Naive thymus-derived CD4-positive, alpha-beta T cell (primary cell): ENCODE measurements at places on chromosomes 5 and 9. TPM values are rescaled to one million over a fixed set of nuclear protein-coding genes. Genes with fewer than 3 reads are reported as not detected.

DNA sequence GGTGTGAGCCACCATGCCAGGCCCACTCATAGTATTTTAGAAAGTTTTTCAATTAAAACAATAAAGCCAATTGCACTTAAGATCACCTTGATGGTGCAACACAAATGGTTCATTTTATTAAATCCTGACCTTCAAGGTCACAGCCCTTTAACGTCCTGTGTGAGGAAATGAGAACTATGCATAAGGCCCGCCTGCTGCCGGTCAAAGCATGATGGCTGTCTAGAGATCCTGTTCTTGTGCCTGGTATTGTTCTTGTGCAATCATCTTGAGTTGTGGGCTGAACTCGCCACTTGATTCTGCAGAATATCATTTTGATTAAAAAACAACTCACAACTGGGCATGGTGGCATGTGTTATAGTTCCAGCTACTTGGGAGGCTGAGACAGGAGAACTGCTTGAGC is 43.6 kb upstream of the FBXW11 start:
- H3K27ac ChIP-seq = no peak overlapping the region
- H3K27me3 ChIP-seq = no peaks in the 10 kb centered on the region
- DNase-seq = no peak
- no peaks in the 10 kb centered on the region for H3K4me1 ChIP-seq
- H3K4me3 ChIP-seq = no peak overlapping the region
- peaks cover 64% of the 10 kb centered on the region for H3K36me3 ChIP-seq

DNA sequence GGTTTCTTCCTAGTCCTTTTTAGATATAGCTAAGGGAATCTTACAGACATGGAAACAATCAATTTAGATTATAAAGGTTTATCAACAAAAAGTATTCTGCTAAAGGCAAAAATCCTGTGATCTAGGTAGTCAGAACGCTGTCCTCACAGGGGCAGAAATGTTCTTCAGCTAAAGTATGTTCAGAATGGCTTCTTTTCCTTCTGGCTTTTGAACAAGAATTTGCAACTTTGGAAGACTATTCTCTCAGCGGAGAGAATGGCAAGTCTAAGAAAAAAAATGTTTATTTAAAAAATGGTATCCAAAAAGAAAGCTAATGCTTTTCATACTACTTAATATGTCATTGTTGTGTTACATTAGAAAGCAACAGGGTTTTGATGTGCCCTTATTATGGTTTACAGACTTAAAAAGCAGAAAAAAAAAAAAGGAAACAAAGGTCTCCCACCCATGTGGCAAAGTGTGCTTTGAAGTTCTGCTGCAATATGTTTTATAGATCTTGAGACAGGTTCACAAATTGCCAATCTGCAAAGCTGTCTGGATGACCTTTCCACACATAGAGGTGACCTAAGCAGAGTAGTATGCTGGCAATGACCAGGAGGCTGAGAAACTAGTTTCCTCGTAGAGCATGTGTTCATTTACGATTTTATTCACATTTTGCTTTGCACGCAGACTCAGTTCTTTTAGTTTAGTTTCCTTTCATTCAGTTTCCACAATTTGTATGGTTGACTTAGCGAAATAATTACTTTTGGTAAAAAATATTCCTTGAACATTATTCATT is 45.1 kb upstream of the PJA2 start:
- no peaks in the 10 kb centered on the region for H3K36me3 ChIP-seq
- H3K4me3 ChIP-seq = no peak overlapping the region
- DNase-seq = no peak
- H3K27ac ChIP-seq = no peak overlapping the region

- no peak for DNase-seq
- H3K27me3 ChIP-seq = no peaks in the 10 kb centered on the region
- H3K4me3 ChIP-seq = no peak overlapping the region
- H3K36me3 ChIP-seq = no peaks in the 10 kb centered on the region
- no peaks in the 10 kb centered on the region for H3K4me1 ChIP-seq
These were observed 64.5 kb downstream of the ENTREP1 start for GRCh38 chr9:69389437-69389995.

- no peak overlapping the region for H3K27ac ChIP-seq
- H3K4me3 ChIP-seq = no peak overlapping the region
- H3K27me3 ChIP-seq = no peaks in the 10 kb centered on the region
- H3K4me1 ChIP-seq = no peaks in the 10 kb centered on the region
- no peaks in the 10 kb centered on the region for H3K36me3 ChIP-seq
These were observed 40.0 kb upstream of the PDZD2 start for GRCh38 chr5:31598640-31599611.

- H3K27me3 ChIP-seq = no peaks in the 10 kb centered on the region
- no peak overlapping the region for H3K4me3 ChIP-seq
- no peak overlapping the region for H3K27ac ChIP-seq
- no peaks in the 10 kb centered on the region for H3K4me1 ChIP-seq
- H3K36me3 ChIP-seq = no peaks in the 10 kb centered on the region
These were observed 11.3 kb downstream of the C9 start for GRCh38 chr5:39352951-39353350.

- H3K27me3 ChIP-seq = no peaks in the 10 kb centered on the region
- H3K4me1 ChIP-seq = no peaks in the 10 kb centered on the region
- H3K27ac ChIP-seq = no peak overlapping the region
- no peak overlapping the region for H3K4me3 ChIP-seq
- H3K36me3 ChIP-seq = no peaks in the 10 kb centered on the region
These were observed 183.3 kb downstream of the SH3GL2 start for GRCh38 chr9:17761984-17762676.

DNA sequence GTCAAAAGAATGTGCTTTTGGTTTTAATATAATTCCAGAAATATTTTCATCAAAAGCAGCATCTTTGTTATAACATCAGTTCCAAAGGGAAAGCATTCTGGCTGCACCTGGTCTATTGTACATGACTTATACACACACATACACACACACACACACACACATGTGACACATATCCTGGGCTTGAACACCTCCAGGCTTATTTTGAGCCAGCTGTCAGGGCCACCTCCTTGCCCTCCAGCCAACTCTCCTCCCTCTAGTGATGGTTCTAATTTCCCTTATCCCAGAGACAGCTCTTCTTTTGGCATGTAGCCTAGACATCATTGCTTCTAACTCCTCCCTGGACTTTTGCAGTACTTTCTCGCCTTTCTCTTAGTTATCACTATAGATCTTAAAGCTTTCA is 115.0 kb downstream of the PIK3R1 start:
- DNase-seq = no peak
- H3K27me3 ChIP-seq = no peaks in the 10 kb centered on the region
- H3K4me1 ChIP-seq = no peaks in the 10 kb centered on the region
- no peak overlapping the region for H3K27ac ChIP-seq
- H3K36me3 ChIP-seq = no peaks in the 10 kb centered on the region

DNA sequence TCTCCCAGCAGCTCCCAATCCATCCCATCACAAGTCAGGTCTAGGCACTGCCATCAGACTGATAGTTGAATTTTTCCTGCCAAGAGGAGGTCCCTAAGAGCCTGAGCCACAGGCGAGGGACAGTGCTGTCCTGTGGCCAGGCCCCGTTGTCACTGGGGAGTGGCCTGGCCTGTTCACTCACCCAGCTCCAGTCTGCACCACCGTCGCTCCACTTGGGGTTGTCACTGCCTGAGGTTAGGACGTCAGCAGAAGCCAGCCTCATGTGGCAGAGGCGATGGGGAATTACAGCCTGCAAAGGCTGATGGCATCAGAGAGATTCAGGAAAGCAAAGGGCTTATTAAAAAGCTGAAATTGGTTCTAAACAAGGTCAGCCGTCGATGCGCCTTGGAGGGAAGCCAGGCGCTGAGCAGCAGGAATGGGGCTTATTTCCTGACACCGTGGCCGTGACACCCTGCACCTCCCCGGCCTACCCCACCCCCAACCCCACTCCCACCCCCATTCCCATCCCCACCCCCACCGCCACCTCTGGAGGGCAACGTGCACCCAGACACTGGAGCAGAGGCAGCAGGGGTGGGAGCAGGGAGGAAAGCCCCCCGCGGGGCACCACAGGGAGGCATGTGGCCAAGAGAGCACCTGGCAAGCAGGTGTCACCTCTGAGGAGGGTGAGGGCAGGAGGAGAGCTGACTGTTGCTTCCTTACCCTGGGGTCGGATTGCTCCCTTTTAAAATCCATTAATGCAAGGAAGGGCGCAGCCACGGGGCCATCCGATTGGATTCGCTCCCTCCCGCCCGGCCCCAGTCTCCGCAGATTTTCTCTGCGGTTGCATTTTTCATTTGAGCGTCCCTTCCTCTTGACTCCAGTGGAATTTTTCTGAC is 3.1 kb upstream of the DBH start:
- no peak overlapping the region for H3K27ac ChIP-seq
- no peak overlapping the region for H3K4me3 ChIP-seq
- no peaks in the 10 kb centered on the region for H3K4me1 ChIP-seq
- H3K27me3 ChIP-seq = no peaks in the 10 kb centered on the region
- DNase-seq = no peak

- no peak overlapping the region for H3K27ac ChIP-seq
- no peak for DNase-seq
- no peaks in the 10 kb centered on the region for H3K4me1 ChIP-seq
- no peak overlapping the region for H3K4me3 ChIP-seq
These were observed 4.6 kb upstream of the PHYHD1 start for GRCh38 chr9:128916204-128916603.

DNA sequence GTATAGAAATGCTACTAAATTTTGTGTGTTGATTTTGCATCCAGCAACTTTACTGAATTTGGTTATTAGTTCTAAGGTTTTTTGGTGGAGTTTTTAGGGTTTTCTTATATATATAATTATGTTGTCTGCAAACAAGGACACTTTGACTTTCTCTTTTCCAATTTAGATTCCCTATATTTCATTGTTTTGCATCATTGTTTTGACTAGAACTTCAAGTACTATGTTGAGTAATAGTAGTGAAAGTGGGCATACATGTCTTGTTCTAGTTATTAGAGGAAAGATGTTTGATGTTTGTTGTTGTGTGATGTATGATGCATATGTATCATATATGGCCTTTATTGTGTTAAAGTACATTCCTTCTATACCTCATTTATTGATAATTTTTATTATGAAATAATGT is 362.3 kb upstream of the PRR16 start:
- H3K27me3 ChIP-seq = no peaks in the 10 kb centered on the region
- no peaks in the 10 kb centered on the region for H3K36me3 ChIP-seq
- no peak overlapping the region for H3K4me3 ChIP-seq
- H3K4me1 ChIP-seq = no peaks in the 10 kb centered on the region
- no peak overlapping the region for H3K27ac ChIP-seq

- no peak for DNase-seq
- H3K4me1 ChIP-seq = no peaks in the 10 kb centered on the region
- H3K27me3 ChIP-seq = no peaks in the 10 kb centered on the region
- H3K27ac ChIP-seq = no peak overlapping the region
- H3K4me3 ChIP-seq = no peak overlapping the region
These were observed 33.9 kb downstream of the UNC13B start for GRCh38 chr9:35195683-35196082.

GRCh38 chr9:131971482-131972074 is 108.1 kb downstream of the MED27 start:
- H3K36me3 ChIP-seq = no peaks in the 10 kb centered on the region
- no peak overlapping the region for H3K27ac ChIP-seq
- H3K27me3 ChIP-seq = no peaks in the 10 kb centered on the region
- H3K4me1 ChIP-seq = no peaks in the 10 kb centered on the region
- no peak overlapping the region for H3K4me3 ChIP-seq

DNA sequence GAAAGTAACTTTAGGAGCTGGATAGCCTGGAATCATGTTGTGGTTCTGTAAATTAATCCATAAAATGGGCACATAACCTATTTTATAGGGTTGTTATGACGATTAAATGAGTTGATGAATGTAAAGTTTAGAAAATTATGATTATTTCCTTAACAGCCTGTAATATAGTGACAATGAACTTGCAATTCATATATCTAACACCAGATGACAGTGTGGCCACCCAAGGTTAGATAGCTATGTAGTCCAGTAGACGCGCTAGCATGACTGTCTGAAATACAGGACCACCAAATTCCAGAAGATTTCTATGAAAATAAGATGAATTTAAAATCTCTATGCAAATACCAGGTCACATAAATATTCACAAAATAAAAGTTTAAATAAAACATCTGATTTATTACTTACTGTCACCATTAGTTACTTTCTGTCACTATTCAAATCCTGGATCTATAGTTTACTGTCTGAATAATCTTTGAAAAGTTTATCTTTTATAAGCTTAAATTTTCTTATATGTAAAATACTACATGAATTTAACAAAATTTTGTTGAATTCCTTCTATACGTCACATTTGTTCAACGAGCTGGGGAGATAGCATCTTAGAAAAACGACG is 26.1 kb upstream of the MACIR start:
- DNase-seq = peak; percentile 14
- no peaks in the 10 kb centered on the region for H3K4me1 ChIP-seq
- no peak overlapping the region for H3K27ac ChIP-seq
- no peaks in the 10 kb centered on the region for H3K36me3 ChIP-seq
- no peak overlapping the region for H3K4me3 ChIP-seq

GRCh38 chr9:99140685-99141314 is 35.9 kb downstream of the TGFBR1 start:
- no peaks in the 10 kb centered on the region for H3K27me3 ChIP-seq
- DNase-seq = peak; percentile 50
- peaks cover 10% of the 10 kb centered on the region for H3K4me1 ChIP-seq
- peaks cover 22% of the 10 kb centered on the region for H3K36me3 ChIP-seq

- no peaks in the 10 kb centered on the region for H3K27me3 ChIP-seq
- DNase-seq = no peak
- H3K36me3 ChIP-seq = no peaks in the 10 kb centered on the region
These were observed 430.3 kb upstream of the ZNF462 start for GRCh38 chr9:106432631-106433030.

DNA sequence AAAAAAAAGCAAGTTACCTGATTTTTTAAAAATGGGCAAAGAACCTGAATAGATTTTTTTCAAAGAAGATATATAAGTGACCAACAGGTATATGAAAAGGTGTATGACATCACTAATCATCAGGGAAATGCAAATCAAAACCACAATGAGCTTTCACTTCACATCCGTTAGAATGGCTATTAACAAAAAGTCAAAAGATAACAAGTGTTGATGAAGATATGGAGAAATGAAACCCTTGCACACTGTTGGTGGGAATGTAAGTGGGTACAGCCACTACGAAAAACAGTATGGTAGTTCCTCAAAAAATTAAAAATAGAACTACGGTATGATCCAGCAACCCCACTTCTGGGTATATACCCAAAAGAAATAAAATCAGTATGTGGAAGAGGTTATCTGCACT is 134.8 kb downstream of the UGCG start:
- H3K4me3 ChIP-seq = no peak overlapping the region
- H3K36me3 ChIP-seq = no peaks in the 10 kb centered on the region
- H3K27me3 ChIP-seq = no peaks in the 10 kb centered on the region
- H3K27ac ChIP-seq = no peak overlapping the region
- peaks cover 13% of the 10 kb centered on the region for H3K4me1 ChIP-seq

GRCh38 chr9:84744195-84744594 is 74.7 kb downstream of the NTRK2 start:
- H3K27ac ChIP-seq = no peak overlapping the region
- no peaks in the 10 kb centered on the region for H3K27me3 ChIP-seq
- no peak overlapping the region for H3K4me3 ChIP-seq
- H3K36me3 ChIP-seq = no peaks in the 10 kb centered on the region

DNA sequence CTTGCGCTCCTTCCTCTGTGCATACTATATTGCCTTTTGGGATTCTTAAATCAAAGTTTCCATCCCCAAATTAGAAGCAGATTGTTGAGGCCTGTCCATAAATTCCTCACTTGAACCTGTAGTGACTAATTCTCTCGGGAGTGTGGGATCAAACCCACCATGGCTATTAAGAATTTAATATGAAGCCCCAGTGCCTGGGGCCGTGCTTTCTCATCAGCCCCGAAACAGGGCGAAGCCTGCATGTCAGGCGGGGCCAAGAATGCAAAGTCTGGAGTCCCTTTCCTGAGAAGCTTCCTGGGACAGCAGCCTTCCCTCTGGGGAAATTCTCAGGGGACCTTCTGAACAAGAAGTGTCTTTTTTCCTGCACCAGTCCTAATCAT is 29.3 kb upstream of the FAT2 start:
- no peaks in the 10 kb centered on the region for H3K27me3 ChIP-seq
- no peaks in the 10 kb centered on the region for H3K36me3 ChIP-seq
- no peak for DNase-seq
- H3K4me1 ChIP-seq = no peaks in the 10 kb centered on the region

The SLC45A2 gene
- not detected for polyA plus RNA-seq

The SMIM33 gene
- polyA plus RNA-seq = 0.64 TPM

The NUTM2G gene
- 0.12 TPM for polyA plus RNA-seq

The PCDHGA11 gene
- not detected for polyA plus RNA-seq

The LECT2 gene
- polyA plus RNA-seq = not detected
